NCI-H1092 (cell line): ENCODE measurements at places on chromosomes 2 and 18.

- DNase-seq = no peak
Measured at GRCh38 chr2:25453199-25453905, 111.6 kb upstream of the DNMT3A start.

DNA sequence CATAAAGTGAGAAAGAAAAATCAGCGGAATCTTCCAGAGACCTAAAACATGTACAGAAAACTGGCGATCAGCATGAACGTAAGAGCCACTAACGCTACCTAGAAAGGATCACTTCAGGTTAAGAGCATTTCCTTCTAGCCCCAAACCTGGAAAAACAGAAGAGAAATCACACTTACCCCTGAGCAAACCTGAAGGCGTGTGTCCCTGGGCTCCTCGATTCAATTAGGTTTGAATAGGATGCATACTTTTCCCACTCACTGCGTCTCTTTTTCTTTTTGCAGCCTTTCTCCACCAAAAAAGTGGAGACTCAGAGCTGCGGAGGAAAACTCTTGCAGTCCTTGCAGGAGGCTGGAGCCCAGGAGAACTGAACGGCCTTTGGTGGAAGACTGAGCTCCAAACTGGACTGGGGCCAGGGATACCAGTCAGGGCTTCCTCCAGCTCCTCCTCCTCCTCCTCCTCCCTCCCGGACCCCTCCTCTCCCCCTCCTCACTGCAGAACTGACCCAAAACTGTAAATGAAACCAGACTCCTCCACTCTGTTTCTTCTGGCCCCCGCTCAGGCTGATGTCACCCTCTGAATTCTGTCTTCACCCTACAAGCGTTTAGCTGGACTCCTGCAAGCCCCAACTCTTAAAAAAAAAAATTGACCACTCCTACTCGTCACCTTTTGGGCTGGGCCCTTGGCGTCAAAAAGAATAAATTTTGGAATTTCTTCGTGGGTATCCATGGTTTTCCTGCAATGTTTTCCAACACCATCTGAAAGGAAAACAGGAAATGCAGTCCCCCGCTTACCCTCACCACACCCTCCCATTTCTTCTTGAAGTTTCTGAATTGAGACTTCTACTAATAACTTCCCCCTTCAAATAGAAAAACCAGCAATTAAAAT, at the start of gene COL6A3:
TSS of gene COL6A3 (minus strand) at position 388 of the 885 bp plus-strand sequence. CDS start 17,347 bp downstream, outside the sequence.
- DNase-seq = no peak

- DNase-seq = no peak
Measured at GRCh38 chr2:113976277-113976928, 86.5 kb downstream of the ACTR3 start.

DNA sequence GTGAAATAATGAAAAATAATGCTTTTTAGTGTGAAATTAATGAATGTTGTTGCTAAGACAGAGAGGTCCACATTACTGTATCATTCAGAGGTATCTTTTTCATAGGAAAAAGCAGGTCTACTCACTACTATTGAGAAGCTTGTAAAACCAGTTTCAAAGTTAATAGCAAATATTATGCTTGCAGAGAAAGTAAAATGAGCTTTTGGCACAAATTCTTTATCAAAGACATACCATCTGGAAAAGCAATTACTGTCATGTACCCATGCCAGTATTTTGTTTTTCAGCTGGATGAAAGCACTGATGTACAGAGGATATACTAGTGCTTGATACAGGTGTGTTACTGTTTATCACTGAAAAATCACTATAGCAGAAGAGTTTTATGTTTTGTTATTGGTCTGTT, 77.5 kb downstream of the NCOA1 start:
- DNase-seq = no peak

GRCh38 chr2:221999166-221999565, 299.6 kb downstream of the PAX3 start:
- DNase-seq = no peak

DNA sequence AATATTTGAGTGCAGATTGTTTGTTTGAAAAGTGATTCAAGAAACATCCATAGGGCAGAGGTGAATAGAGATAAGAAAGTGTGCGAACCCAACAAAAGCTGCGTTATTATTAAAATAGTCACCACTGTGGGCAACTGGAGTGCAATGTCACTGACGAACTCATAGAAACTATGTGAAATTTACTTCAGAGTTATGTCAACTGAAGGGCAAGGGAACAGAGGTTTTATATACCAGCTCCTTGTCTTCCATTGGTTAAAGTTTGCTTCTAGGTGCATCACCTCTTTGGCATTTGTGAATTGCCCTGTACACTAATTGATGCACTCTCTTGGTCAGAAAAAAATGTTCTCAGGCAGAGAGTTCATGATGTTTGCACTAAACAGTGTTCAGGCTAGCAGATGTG, 110.5 kb upstream of the NYAP2 start:
- DNase-seq = no peak

DNA sequence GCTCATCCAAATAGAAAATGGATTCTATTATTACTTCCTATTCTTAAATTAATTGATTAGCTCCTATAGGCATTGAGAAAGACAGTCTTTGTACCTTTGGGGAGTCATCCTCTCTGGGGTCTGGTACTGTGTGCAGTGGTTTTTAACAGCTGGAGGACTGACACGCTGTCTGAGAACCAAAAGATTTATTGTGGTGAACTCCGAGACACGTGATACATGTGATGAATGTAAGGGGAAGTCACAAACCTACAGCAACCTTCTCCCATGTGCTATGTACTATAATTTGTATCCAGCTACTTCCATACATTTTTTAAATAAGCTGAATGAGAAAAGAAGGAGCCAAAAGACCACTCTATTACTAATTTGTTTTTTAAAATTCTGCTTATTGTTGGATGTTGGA, 133.7 kb downstream of the GALNT3 start:
- no peak for DNase-seq

GRCh38 chr2:14285812-14286211, 346.7 kb upstream of the LRATD1 start:
- DNase-seq = no peak

- DNase-seq = no peak
Measured at GRCh38 chr2:222899413-222900181, 38.8 kb downstream of the ACSL3 start.

GRCh38 chr2:8524388-8524787, 157.5 kb upstream of the ID2 start:
- no peak for DNase-seq

DNA sequence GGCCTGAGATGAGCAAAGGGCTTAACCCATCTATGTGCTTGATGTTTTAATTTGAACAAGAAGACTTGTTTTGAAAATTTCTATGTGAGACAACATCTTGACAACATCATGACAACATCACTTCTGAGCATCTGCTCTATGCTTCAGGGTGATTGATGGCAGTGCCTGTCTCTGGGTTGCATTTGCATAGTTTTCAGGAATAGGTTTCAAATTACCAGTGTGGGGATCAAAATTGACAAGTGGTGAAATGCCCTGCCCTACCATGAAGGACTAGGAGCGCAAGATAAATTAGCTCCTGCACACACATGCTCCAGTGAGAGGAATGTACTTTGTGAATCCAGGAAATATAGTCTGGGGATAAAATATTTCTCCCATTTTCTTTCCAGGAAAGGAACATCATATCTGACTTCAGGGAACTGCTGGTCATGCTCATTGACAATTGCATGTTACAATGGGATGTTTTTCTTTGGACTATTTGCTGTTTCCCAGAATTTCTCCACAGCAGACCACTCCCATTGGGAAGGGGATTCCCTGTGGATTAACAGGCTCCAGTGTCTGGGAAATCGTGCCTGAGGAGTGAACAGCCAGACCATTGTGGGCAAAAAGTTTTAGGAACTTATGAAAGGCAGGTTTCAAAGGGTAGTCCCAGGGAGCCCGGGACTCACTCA, 45.3 kb upstream of the IL1R2 start:
- DNase-seq = no peak

- DNase-seq = no peak
Measured at GRCh38 chr2:233084488-233084887, 24.3 kb downstream of the INPP5D start.

DNA sequence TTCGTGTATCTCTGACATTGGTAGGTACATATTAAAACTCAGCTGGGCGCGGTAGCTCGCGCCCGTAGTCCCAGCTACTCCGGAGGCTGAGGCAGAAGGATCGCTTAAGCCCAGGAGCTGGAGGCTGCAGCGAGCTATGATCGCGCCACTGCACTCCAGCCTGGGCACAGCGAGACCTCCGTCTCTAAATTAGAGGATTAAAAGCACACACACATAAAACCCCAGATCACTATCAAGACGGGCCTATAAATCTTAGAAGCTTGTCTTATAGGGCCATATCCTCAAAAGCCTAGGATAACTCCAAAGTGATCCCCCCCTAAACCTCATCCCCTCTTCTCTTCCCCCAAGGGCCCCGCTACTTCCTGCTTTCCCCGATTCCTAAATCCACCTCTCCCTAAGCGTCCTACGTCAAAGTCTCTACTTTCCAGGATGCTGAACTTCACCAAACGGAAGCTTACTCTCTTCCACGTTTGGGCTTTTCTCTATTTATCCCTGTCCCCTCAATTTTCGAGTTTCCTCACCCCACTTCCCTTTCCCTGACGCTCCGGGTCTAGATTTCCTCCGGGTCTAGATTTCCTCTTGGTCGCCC, 707 bp downstream of the KRCC1 start:
- DNase-seq = no peak
